ELR (cell line): ENCODE measurements at places on chromosomes 13 and 19.

DNA sequence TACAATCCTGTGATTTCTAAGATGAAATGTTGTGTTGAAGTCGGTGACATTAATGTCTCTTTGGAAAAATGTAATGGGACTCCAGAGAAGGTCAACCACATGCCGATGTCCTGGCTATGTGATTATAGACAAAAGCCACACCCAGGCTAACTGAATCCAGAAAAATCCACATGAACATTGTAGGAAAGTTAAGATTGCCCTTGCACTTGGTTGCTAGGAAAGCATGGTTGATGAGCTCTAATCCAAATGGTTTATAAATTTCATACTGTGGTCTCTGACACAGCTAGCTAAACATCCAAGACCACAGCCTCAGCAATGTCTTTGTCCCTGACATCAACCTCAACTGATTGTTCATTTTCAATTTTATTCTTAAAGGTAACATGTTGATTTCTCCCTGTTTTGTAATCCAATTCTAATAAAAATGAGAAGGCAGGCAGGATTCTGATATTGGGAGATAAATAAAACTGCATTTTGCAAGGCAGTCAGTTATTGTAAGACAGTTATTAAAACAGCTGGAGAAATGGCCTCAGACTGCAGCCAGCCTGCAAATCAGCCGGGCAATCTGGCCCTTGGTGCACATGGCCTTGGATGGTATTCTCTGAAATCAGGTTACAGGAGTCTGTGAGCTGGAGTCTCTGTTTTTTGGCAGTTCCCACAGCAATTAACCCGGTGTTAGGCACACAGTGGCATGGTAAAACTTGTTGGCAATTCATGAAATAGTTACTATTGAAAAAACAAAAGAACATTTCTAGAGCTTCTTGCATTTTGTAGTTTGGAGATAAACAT lies 93.9 kb downstream of the STARD13 start:
- DNase-seq: peak; percentile 60

DNA sequence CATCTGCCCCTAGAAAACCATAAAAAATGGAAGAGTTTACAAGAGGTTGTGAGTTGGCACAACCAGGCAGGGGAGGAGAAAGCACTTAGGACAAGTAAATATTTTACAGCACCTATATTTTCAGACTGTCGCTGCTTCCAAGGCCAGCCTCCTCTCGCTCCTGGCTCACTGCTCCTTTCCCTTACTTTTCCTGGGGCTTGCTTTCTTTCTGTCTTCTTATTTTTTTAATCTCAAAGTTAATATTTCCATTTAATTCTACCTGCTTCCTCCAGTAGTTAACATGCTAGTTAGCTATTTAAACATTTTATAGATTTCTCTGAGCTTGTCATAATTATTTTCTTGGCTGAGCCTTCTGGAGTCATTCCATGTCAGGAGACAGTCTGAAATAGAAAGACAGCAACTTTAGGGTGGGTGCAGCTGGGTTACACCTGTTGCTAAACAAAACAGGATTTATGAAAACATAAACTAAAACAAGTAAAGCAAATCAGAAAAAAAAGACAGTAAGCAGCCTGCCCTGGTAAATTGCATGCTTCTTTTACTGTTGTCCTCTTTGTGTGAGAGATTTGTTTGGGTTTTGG lies 330.1 kb downstream of the DLEU7 start:
- DNase-seq: no peak

- peak; percentile 91 for DNase-seq
These were observed at the start of gene DNAJC15 for GRCh38 chr13:43023289-43023963. DNAJC15 (plus strand) TSS chr13:43023586; CDS start chr13:43023627, 41 bp downstream.

DNA sequence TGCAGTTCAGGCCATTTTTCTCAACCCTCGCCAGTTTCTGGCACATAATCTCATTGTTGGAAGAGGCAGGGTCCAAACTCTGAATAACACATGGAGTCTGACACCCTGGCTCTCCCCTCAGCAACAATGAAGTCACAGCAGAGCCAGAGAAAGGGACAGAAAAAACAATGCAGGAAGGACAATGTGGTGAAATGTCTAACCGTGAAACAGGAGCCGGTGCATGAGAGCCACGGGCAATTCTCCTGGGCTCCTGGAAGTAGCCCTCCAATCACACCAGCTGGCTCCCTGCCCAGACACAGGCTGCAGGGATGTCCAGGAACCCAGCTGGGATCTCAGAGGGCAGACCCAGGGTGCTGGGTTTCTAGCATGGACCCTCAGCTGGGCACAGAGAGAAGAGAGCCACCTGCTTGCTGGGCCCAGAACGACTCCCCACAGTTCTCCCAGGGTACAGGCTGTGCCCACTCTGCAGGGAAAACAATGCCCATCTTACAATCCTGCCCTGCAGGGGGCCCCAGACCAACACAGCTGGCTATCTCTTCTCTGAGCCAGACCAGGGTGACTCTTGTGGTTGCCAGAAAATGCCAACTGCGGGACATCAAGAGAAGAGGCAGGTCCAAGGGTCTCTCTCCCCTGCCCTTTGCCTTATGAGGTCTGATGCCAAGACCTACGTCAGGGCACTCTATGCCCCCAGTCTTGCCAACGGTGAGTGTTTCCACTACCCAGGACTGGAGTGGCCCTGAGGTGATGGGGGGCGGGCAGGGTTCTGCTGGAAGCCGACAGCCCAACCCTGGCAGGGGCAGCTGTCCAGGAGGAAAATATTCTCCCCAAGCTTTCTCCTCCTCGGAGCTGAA lies 64.5 kb downstream of the CEBPG start:
- DNase-seq: peak; percentile 24

GRCh38 chr19:39197808-39198207 lies 1.0 kb downstream of the NCCRP1 start:
- DNase-seq: no peak

- DNase-seq: no peak
These were observed 169.1 kb downstream of the SHISA2 start for GRCh38 chr13:25882466-25883357.
